ENCODE measurements at places on chromosomes 5 and 9.

DNA sequence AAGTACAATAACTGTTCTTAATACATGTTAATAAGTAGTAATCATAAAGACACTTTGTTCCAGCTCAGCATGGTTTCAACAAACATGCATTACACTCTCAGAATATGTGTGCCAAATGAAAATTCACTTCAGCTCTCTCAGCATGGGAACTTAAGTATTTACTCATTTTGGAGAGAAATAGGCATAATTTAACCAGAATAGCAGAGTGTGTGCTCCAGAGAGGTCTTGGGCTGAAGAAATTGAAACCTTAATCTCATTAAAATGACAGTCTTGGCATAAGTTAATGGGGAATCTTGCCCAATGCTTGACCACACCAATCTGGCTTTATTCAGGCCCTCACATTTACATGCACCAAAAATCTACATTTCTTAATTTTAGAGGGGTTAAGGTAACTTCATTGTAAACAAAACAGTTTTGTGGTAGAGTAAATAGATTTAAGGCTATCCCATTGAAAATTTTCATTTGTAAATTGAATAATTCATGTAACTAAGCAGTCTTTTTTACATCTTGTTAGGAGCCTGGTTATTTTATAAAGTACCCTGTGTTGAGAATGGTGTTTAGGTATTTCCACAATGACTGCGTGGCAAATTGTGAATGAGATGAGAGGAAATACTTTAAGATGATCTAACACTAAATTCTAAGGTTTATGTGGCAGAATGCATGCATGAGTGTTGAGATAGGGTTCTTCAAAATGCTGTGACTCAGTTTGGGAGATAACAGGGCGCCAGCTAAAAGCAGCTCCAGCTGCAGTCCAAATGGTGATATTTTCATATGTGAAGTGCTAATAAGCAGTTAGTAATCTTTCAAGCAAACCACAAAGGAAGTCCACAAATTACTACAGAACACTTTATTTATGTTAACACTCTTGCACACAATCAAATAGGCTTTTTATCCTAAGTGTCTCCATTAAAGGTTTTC, 11.3 kb upstream of the LOX start:
- DNase-seq = peak; percentile 86

- no peak for DNase-seq
Measured at GRCh38 chr9:87039809-87040392, 92.6 kb upstream of the GAS1 start.

DNA sequence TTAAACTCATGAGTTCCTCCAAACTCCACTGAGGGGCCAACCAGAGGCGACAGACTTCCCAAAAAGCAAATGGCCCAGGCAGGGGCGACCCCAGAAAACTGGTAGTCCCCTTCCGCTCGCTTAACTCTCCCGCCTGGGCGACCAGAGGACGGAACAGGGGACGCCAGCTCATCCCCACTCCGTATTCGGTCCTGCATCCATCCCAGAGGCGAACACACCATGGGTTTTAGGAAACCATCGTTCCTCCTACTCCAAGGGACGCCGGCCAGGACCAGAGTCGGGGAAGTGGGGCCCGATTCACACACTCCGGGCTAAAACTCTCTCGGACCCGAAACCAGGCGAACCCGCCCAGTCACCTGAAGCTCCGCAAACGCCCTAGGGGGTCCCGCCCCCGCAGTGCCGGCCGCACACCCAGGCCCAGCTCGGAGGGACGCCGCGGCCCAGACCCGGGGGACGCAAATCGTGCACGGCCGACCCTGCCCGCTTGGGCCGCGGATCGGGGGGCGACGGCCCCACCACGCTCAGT, 478 bp downstream of the TEX10 start:
- DNase-seq = peak; percentile 48

- no peak for DNase-seq
Measured at GRCh38 chr5:61603211-61603908, 271.3 kb downstream of the ZSWIM6 start.

DNA sequence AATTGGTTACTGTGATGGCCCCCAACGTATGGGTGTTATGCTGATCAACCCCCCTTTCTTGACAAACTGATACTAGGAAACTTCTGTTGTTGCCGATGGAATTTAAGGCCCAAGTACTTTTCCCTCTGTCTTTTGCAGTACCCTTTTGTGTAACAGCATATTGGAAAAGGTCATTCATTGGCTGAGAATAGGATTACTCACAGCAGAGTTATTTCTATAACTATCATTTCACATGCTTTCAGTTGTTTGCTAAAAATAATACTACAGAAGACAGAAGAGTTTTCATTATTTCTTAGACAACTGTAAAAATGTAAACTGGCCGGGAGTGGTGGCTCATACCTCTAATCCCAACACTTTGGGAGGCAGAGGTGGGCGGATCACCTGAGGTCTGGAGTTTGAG, 329.5 kb downstream of the KIAA0825 start:
- DNase-seq = no peak

DNA sequence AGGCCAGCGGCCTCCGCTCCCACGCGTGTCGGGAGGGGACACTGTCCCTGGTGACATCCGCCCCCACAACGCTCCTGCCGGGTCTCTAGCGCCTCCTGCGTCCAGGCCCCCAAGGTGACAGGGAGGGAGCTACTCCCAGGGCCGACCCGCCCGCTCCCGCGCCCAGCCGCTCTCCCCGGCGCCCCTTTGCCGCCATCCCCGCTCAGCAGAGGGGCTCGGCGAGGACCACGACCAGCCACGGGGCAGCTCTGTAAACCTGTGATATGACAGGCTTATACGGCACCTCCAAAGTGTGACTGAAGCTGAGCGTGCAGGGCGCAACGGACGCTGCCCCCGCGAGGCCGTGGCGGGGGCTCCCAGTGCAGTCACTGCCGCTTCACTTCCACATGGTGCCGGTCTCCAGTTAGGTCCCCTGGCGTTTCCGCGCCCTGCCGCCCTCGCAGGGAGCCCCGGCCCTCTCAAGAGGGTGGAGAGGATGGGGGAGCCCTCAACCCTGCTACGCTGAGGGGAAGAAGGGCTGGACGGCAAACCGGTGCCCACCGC, 978 bp upstream of the ADCY2 start:
- DNase-seq = no peak

DNA sequence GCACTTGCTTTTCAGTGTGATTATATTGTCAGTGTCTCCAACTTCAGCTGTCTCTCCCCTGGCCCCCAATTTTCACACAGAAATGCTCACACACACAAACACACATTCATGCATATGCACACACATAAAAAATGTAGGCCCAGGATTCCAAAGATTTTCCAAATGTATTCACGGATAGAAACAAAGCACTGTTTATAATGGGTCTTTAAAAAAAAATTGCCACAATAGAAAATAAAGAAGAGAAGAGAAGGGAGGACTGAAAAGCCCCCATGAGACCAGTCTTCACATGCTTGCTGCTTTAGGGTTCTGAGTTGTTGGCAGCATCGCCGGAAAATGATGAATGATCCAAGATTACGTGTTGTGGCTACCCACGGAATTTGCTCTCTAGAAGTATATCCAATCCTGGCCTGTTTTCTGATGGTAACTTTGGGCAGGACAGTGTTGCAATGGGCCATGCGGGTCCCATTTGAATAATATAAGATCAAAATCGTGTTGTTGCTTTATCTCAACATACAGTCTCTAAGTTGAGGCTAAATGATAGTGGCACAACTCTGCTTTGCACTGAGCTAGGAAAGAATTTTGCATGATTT, 36.2 kb upstream of the ACO1 start:
- peak; percentile 54 for DNase-seq

DNA sequence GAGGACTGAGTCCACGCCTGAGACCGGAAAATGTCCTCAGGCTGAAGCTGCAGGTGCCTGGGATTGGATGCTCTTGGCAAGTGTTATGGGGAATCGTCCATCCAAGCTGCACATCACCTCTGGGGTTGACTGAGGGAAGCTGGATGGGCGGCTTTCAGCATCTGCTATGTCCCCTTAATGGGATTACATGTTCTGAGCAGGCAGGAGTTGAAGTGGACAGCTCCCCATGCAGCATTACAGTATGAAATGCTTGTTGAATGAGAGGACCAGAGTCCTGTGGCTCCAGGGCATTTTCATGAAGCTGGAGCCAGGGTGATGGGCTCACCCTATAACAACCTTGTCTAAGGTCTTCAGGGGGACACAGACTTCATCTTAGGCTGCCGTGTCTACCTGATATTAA, 270.9 kb downstream of the HSPA4 start:
- DNase-seq = no peak

DNA sequence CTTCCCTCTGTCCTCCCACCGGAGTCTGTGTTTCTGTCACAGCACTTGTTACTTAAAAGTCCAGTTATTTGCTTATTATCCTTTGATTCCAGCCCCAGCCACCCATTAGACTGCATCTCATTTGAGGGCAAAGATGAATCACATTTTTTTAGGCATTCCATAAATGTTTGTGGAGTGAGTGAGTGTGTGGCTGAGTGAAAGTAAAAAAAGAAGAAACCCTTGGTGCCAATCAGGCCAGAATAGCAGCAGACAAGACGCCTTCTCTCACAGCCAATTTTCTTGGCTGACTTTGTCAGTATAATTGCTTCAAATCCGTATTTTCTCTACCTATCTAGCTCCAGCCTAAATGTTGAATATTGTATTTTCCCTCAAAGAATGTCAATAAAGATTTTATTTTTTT, 613.0 kb upstream of the WWC1 start:
- no peak for DNase-seq

DNA sequence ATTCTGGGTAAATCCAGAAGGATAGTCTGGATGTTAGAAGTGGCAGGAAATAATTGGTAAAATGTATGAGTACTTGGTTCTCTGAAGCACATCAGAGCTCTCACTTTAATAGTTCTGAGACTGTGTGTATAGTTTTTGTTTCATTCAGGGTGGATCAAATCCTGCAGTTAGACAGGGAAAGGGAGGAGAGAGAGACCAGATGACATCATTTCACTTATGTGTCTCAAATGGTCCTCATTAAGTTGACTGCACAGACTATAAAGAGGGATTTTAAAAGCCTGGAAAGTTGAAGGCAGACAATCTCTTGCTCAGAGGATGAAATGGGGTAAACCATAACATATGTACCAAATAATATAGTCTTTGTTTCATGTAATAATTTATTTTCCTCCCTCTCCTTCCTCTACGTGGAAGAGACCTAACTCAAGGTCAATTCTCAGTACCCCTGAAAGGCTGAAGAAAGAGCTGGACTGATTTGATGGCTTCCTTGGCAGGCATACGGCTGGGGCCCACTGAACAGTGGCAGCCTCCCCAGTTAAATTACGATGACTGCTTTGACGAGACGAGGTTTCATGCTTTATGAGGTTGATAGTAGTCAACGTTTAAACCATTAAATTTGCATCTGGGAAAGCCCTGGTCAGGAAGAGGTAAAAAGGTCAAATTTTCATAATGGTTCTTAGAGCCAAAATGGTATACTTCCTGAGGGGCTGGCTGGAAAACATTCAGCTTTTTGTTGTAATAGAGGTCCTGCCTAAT, 395.1 kb upstream of the RPS23 start:
- no peak for DNase-seq

- DNase-seq = peak; percentile 5
Measured at GRCh38 chr9:84293001-84293798, 47.4 kb downstream of the SLC28A3 start.

GRCh38 chr5:17232405-17232804, 15.0 kb downstream of the BASP1 start:
- no peak for DNase-seq

GRCh38 chr5:94808497-94808896, 190.0 kb downstream of the SLF1 start:
- no peak for DNase-seq

- peak; percentile 31 for DNase-seq
Measured at GRCh38 chr5:140251527-140251973, 51.4 kb downstream of the PFDN1 start.

GRCh38 chr9:80231318-80232236, 659.8 kb downstream of the TLE4 start:
- DNase-seq = no peak

- DNase-seq = no peak
Measured at GRCh38 chr5:41821051-41821450, 49.2 kb downstream of the OXCT1 start.

GRCh38 chr5:100249884-100250269, 285.3 kb upstream of the FAM174A start:
- no peak for DNase-seq

GRCh38 chr5:112077180-112077579, 320.2 kb upstream of the NREP start:
- DNase-seq = no peak

DNA sequence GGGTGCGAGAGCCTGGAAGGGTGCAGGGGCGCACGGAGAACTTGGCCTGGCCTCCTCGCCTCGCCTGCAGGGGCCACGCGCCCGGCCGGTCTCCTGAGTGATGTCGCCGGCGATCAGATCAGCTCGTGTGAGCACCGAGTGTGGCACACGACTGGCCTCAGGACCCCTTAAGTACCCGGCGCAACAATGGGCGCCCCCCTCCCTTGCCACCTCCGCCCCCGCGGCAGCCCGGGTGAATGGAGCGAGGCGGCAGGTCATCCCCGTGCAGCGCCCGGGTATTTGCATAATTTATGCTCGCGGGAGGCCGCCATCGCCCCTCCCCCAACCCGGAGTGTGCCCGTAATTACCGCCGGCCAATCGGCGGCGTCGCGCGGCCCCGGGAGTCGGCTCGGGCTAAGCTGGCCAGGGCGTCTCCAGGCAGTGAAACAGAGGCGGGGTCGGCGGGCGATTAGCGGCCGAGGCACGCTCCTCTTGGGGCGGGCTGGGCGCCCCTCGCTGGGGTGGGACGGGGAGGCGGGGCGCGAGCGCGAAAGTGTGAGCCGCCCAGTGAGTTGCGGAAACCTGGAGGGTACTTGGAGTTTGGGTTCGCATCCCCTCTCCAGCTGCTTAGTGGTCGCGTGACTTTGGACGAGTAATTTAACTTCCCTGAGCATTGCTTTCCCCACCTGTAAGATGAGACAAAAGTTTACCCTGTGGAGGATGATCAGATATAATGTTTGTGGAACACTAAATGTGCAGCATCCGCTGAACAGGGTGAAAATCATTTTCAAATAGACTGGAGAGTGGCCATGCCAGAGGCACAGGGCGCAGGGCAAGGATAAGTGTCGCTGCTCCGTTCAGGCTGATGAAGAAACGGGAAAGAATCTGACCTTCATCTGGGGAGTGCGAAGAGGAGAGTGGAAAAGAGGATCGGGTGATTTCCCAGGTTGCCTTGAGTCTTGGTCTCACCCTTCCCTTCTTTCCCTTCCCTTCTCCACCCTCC, at the start of gene NEUROG1:
Gene NEUROG1, minus strand, starts transcription at position 145 of the 982 bp plus-strand sequence. CDS start 274 bp downstream, outside the sequence.
- DNase-seq = peak; percentile 57

DNA sequence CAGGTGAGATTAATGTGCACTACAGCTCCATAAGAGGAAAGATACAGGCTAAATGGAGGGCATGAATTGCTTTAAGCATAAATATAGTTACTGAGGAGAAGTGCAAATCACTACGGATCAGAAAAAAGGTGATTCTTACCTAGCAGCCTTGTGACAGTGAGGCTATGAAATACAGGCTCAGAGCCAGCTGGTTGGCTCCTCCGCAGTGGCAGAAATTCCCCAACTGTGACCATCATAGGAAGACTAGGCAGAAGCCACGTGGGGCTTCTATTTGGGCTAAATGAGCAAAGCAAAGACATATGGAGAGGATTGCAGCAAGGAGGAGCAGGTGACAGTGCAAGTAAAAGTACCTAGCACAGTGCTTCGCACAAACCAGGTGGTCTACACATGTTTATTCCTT, 40.5 kb downstream of the CDO1 start:
- no peak for DNase-seq
